ENCODE measurements at places on chromosomes 1 and 21.

GRCh38 chr1:158145173-158145719, 35.4 kb upstream of the CD1D start:
- no peak for DNase-seq

GRCh38 chr1:93552741-93553455, 105.0 kb downstream of the FNBP1L start:
- no peak for DNase-seq

DNA sequence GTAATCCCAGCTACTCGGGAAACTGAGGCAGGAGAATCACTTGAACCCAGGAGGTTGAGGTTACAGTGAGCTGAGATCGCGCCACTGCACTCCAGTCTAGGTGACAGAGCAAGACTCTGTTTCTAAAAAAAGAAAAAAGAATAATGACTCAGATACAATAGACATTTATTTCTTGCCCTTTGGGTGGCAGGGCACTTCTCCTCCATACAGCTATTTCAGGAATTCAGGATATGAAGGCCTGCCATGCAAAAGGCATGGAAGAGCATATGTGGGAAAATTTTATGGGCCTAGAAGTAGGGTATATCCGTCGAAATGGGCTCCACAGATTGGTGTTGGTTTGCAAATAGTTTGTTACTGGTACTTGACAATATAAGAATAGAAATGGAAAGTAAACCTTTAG, 20.2 kb upstream of the POGZ start:
- DNase-seq: no peak

- peak; percentile 22 for DNase-seq
These were observed 75.1 kb upstream of the DPH5 start for GRCh38 chr1:101100674-101101073.

DNA sequence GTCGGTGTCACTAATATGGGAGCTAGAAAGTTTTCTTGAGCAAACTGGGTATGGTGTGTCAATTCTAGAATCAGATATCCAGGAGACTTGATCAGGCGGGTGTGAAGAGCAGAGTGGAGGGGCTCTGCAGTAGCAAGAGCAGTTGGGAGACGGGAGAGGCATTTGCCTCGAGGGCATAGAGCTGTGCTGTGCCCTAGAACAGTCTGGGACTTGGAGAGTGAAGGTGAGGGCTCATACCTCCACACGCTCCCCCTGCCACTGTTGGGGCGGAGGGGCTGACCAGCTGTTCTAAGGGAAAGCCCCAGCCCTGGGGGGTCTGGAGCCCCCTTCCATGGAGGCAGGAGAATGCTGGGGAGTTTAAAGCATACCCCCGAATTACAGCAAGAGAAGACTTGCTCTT, 33.8 kb downstream of the SIM2 start:
- DNase-seq: no peak

GRCh38 chr1:59249396-59250137, 47.3 kb upstream of the FGGY start:
- DNase-seq: no peak

DNA sequence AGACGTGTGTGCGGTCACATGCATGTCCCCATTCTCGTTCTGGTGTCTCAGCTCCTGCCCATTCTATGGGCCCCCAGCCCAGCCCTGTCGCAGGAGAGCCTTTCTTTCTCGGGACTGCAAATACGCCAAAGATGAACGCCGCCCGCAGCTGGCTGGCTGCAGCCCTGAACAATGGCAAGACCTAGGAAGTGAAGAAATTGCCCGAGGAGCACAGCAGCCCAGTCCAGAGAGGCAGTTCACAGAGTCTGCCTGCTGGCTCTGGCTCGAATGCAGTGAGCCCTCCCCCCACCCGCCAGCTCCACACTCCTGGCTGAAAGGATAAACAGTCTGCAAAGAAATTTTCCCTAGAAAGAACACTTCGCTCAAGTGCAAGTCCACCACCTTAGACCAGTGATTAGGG, 23.3 kb downstream of the PAX7 start:
- DNase-seq: no peak

DNA sequence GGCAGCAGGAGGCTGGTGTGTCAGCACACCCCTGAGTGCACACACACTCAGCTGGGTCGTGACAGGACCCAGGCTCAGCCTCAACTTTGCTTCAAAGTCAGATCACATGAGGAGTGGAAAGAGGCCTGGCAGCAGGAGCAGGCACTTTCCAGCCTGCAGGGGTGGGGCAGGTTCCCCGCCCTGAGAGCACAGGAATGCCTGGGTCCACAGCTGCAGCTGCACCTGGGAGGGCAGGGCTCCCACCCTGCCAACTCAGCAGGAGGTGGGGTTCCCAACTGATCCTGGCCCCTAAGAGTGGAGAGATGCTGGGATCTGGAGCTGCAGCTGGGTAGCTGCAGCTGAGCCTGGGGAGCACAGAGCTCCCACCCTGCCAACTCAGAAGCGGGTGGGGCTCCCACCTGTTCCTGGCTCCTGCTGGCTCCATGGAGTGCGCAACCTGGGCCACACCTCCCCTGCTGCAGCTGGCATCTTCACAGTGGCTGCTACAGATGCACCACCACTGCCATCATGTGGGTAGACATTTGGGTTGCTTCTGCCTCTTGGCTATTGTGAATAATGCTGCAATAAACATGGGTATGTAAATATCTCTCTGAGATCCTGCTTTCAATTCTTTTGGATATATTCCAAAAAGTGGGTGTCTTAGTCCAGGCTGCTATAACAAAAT, 415.4 kb downstream of the TTLL7 start:
- no peak for DNase-seq

- DNase-seq: no peak
These were observed 12.3 kb downstream of the SLC9C2 start for GRCh38 chr1:173590557-173590956.

DNA sequence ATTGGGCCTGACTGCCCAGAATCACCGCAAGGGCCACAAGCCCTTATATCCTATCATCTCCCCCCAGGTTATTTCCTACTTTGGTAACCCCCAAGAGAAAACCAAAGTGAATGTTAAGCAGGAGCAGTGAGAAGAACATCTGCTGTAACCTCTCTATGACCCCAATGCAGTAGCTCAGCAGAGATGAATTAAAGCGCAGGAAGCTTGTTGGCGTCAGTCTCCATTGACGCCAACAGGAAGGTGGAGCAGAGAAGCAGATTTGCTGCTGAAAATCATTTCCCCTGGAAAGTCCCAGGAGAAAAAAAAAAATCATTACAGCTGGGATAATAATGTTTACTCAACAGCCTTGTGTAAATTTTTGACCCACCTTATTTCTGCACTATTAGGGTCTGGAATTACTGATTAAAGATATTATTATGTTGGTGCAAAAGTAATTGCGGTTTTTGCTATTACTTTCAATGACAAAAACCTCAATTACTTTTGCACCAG, 33.2 kb upstream of the FAM163A start:
- DNase-seq: no peak

- peak; percentile 12 for DNase-seq
These were observed 326.1 kb upstream of the BEND5 start for GRCh38 chr1:49102752-49103151.

DNA sequence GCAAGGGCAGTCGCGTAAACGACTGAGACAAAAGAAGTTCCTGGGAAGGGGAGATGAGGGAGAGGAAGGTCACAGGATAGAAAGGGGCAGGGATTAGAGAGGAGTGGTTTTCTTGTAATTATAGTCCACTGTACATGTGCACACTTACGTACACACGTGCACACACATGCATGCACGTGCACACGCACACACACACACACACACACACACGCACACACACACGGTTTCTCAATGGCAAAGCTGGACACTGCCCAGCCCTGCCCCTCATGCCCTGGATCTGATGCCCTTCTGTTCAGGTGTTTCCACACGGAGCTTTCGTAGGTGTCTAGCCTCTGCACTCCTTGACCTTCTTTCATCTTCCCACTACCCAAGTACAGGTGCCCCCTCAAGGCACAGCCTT, 3.9 kb downstream of the OR2B11 start:
- DNase-seq: no peak

- DNase-seq: no peak
These were observed 386.6 kb downstream of the MATN1 start for GRCh38 chr1:30336550-30337323.

DNA sequence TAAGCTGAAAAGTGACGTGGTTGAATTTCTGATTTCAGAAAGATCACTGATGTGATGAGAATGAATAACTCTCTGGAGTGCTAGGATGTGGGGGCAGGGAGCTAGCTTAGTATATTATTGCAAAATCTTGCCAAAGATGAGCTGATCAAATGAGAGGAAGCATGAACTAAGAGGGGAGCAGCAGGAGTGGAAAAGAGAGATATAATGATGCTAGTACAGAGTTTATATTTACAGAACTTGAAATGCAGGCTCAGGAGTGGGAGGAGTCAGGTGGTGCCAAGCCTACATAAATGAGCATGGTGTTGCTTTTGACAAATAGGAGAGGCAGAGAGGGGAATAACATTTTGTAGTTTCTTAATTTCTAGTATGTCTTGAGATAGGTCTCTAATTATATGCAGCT, 38.1 kb upstream of the NBL1 start:
- DNase-seq: no peak

DNA sequence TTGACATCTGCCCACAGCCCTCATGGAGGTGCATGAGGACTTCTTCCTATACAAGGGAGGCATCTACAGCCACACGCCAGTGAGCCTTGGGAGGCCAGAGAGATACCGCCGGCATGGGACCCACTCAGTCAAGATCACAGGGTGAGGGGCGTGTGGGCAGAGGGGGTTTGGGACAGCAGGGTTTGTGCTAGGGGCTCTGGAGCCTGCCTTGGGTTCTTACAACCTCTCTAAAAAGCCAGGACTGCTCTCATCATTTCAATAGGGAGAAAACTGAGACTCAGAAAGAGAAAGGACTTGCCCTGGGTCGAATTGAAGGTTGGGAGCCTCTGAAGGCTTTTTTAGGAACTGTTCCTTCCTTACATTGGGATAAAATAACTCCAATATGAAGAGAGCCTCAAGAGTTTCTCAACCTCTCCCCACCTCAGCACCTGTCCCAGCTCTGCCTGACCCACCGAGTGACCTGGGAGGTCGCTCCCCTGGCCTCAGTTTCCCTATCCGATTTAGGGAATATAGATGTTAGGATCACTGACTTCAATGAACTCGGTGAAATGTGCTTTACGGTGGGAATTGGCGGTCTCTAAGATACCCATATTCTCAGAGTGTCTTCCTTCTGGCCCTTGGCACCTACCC, 9.5 kb downstream of the TINAGL1 start:
- no peak for DNase-seq

DNA sequence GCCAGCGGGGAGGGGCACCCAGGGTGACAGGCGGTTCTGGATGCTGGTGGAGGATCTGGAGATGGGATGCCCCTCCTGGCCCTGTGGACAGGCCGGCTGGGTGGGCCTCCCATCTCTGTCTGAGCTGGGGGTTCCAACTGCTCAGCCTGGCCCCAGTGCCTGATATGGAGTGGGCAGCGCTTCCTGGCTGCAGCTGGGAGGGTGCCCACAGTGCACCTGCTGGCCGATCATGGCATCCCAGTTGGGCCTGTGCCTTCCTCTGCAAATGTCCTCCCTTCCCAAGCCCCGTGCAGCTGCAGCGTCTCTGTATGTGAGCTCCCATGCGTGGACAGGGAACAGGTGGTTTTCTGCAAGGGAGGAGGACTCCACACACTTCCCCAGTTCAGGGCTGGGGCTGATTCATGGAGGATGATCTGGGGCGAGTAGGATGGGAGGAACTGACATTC, 2.1 kb downstream of the PFKL start:
- no peak for DNase-seq

DNA sequence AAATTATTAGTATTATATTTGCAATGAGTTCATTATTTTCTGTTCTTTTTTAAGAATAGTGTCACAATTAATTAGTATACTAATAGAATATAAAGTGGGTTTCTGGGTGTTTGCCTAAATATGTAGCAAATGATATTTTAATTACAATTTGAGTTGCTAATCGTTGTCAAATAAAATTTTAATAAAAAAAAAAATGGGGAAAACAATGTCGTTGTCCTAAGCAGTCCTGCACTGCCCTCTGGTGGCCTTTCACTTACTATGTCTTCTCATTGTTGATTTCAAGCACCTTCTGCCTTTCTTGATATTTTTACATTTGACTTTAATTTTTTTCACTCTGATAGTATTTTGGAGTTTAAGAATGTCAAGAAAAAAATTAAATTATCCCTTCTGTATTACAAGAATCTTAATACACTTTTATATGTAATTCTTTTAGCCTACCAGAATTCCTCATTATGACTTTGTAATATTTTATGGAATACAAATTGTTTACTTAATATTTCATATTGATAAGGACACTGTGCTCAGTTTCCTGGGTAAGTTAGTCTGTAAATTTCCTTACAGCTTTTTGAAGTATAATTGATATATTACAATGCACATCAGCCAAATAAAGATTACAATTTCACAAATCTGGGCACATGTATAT, 104.5 kb upstream of the FMN2 start:
- no peak for DNase-seq

- no peak for DNase-seq
These were observed 30.1 kb downstream of the ABCG1 start for GRCh38 chr21:42248783-42249597.

GRCh38 chr1:244796719-244797406, 38.6 kb upstream of the COX20 start:
- DNase-seq: peak; percentile 51

GRCh38 chr1:160236806-160237205, 25.5 kb downstream of the DCAF8 start:
- DNase-seq: no peak

GRCh38 chr1:19112891-19113696, 97.0 kb downstream of the UBR4 start:
- DNase-seq: no peak

Data from SK-N-MC (cell line).